ENCODE measurements at places on chromosomes 16 and 17.

GRCh38 chr16:19431636-19432340, 14.1 kb downstream of the TMC5 start:
- DNase-seq = no peak

GRCh38 chr16:53836680-53837079, 132.7 kb downstream of the FTO start:
- DNase-seq = no peak

DNA sequence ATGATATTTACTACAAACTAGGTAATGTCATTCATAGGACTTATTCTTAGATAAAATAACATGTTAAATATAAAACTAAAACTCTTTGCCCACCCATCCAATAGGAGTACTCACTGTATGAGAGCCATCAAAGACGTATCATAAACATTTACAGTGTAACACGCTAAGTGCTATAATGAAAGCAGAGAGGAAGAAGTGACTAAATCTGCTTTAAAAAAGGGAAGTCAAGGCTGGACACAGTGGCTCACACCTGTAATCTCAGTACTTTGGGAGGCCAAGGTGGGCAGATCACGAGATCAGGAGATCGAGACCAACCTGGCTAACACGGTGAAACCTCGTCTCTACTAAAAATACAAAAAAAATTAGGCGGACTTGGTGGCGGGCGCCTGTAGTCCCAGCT, 32.4 kb downstream of the SPAG9 start:
- DNase-seq = no peak

GRCh38 chr16:31537362-31538242, 9.9 kb downstream of the AHSP start:
- DNase-seq = no peak

DNA sequence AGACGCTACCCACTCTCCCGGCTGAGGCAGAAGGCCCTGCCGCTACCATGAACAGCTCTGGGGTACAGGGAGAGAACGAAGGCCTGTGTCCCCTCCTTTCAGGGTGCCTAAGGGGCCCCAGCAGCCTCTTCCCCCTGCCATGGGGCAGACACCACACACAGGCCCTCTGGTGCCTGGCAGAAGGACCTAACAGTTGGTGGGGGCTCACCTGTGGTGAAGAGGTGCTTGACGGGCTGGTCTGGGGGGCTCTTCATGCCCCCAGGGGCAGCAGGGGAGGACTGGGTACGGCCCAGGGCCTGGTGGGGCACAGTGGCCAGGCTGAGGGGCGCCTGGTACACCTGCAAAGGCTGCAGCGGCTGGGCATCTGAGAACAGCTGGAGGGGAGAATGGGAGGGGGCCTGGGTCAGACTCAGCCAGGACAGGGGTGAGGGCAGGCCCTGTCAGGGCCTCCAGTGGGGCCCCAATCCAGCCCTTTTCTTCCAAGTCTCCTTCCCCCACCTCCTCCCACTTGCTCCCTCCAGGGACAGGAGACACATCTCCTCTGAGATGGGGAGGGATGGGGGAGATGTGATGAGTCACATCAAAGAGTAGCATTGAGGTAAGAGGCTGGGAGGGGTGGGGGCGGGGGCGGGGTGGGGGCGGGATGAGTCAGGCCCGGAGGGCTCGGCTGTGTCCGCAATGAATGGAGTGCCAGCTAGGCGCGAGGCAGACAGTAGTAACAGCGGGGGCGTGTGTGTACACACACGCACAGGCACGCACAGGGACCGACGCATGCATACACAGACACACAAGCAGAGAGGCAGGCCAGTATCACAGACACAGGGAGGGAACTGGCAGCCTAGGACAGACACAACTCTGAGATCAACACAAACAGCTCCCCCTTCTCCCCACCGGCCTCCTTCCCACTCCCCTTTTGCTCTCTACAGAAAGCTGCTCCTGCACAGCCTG, 16.1 kb downstream of the G6PC3 start:
- no peak for DNase-seq

DNA sequence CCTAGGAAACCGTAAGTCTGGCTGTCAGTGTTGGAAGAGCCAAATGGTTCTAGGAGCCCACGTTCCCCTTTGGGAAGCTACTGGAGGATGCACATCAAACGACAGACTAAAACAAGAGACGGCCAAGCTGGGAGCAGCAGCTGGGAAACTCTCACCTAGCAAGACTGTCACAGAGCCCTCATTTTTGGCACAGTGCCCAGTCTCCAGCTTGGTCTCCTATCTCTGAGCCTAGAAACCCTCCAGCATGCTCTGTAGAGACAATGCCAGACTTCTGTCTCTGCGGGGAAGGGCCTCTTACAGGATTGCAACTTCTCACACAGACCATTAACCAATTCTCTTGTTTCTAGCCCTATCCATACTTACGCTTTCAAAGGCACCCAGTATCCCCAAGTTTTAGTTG, 23.5 kb downstream of the GTF3C1 start:
- no peak for DNase-seq

- no peak for DNase-seq
These were observed 28.9 kb downstream of the LCMT1 start for GRCh38 chr16:25140459-25140858.

Data from C1 segment of cervical spinal cord (tissue), 14 donors.